NCI-H774 (cell line): ENCODE measurements at places on chromosomes 4 and X.

DNA sequence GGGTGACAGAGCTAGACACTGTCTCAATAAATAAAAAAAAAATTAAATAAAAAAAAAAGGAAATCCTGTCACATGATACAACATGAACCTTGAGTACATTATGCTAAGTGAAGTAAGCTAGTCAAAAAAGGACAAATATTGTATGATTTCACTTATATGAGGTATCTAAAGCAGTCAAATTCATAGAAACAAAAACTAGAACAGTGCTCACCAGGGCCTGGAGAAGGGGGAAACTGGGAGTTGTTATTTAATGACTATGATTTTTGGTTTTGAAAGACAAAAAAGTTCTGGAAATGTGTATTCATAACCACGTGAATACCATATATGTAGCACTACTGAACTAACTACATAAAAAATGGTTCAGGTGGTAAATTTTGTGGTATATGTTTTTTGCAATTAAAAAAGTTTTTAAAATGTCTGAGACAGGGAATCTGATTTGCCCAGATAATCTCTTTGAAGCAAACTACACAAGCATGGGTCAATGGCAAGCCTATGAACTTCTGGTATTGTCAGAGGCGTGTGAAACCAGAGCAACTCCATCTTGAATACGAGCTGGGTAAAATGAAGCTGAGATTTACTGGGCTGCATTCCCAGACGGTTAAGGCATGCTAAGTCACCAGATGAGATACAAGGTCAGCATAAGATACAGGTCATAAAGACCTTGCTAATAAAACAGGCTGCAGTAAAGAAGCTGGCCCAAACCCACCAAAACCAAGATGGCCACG lies 42.3 kb downstream of the ANAPC10 start:
- DNase-seq, result no peak

- no peak for DNase-seq
Observed at GRCh38 chr4:10584042-10584441, 100.5 kb downstream of the CLNK start.

DNA sequence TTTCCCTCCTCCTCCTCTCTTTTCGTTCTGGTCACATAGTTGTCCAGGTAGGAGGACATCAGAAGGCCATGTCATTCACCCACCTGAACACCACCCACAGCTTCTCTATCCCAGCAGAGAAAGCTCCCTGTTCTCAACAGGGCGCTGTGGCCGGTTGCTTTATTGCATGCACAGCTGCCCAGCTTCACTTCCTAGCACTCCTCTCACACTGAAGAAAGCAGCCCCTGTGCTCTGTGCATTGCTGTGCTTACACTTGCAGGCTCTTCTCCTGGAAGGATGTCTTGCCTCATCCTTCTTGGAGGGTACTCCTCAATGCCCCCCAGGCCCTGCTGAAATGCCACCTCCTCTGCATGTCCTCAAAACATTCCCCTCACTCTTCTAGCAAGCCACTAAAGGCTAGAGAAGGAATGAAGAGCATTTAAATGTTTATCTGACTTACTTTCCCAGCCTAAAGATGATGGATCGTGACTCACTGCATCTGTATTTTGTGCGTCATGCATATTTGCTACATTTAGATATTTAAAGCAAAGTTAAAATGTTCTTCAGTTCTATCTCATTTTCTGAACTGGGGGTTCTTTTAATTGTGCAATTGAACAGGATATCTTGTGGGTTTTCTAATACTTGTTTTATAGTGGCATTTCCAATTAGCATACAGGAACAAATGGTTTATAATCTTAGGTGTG lies 186.4 kb upstream of the PUDP start:
- no peak for DNase-seq

DNA sequence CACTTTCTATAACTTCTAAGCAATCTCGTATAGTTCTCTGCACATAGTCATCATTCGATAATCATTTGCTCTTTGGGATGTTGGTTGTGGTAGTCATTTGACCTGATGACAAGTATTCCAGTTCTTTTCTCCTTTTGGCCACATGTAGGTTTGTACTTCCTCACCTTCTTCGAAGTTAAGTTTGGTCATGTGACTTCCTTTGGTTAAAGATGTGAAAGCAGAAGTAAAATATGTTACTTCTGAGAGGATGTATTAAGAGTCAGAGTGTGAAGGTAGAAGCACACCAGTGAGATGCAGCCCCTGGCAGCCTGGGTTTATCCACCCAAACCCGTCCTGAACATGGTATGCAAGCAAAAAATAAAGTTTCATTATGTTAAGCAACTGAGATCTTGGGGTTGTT lies 48.9 kb upstream of the ZNF518B start:
- no peak for DNase-seq

GRCh38 chr4:19379191-19379708 lies 872.5 kb upstream of the SLIT2 start:
- DNase-seq, result no peak

DNA sequence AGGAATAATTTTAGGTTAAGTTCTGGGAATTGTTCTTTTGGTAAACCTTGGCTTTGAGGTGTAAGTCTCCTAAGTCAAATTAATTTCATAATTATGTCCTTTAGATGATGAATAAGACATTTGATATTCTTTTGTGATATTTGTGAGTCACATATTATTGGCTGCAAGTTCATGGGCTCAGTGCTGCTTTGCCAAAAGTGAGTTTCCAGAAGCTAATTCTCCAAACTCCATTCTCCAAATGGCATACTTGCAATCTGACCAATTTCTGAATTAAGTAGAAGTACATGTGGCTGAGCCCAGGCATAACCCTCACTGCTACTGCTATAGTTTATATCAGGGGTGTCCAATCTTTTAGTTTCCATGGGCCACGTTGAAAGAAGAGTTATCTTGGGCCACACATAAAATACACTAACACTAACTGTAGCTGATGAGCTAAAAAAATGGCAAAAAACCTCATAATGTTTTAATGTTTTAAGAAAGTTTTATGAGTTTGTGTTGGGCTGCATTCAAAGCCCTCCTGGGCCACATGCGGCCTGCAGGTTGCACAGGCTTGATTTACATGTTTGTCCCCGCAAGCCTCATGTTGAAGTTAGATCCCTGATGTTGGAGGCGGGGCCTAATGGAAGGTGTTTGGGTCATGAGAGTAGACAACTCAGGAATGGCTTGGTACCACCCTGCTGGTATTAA lies 196.1 kb downstream of the ZNF330 start:
- DNase-seq, result no peak

- no peak for DNase-seq
Observed at GRCh38 chr4:82467471-82467870, 37.1 kb downstream of the ENOPH1 start.

GRCh38 chrX:19852014-19853005 lies 35.1 kb downstream of the SH3KBP1 start:
- DNase-seq, result no peak

- no peak for DNase-seq
Observed at GRCh38 chr4:139859876-139860275, 194.3 kb downstream of the MGST2 start.

GRCh38 chr4:7294176-7294756 lies 101.9 kb downstream of the SORCS2 start:
- no peak for DNase-seq

DNA sequence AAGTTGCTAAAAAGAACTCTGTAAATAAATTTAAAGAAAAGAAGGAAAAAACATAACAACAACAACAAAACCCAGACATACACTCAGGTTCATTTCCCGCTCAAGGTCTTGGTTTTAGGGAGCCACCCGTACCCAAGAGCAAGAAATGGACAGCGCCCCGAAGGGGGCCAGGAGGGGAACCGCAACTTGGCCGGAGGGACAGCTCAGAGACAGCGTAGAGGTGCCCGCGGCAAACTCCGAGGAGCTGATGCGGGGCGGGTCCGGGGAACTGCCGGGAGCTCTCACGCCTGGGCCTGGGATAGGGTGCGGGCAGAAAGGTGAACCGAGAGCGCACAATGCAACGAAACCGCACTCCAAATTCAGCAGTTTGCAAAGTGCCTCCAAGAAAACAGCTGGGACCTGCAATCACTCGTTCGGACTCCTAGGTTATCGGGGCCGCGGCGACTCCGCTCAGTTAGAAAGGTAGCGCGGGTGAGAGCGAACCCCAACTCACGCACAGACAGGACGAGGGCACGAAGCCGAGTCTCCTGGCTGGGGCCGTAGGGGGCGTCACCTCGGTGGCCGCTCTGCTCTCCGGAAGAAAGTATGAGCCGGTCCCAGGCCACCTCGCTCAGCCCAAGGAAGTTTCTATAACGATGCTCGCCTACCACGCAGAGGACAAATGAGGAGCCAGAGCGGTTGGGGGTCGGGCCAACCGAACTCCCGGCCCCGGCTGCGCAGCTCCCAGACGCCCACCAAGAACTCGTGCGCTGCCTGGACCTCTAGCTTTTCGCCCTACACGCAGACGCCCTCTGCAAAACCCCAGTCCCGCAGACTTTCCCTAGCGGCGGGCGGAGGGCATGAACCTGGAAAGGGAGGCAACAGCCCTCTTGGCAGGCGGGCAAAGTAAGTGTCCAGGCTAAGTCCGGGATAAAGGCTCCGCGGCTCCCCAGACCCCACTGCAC lies 1.4 kb downstream of the NDNF start:
- DNase-seq, result no peak

- no peak for DNase-seq
Observed at GRCh38 chr4:145694929-145695328, 15.0 kb downstream of the C4orf51 start.

GRCh38 chrX:724256-724655 lies 93.7 kb downstream of the SHOX start:
- DNase-seq, result no peak

- no peak for DNase-seq
Observed at GRCh38 chr4:168812806-168813205, 197.2 kb downstream of the CBR4 start.

DNA sequence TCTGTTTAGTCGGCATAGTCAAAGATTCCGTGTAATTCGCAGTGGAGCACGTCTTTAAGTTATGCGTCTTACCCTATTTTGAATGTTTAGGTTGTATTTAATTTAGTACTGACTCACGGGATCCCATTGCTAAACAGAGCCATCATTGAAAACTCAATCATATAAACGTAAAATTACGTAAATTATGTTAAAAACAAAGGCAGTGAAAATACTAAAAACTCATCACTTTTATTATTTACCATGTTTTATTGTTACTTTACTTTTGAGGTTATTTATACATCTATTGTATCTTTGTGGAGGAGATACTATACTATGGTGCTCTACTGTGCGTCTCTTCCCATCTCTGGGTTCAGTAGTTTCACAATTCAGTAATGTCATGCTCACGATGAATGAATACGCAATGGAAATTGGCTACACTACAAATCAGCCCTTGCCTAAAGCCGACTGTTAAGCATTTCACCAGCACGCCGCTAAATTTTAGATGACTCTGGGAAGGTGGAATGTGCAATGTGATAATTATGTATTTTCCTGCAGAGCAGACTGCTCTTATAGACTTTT lies 944 bp downstream of the FUNDC2 start:
- DNase-seq, result peak; percentile 14

DNA sequence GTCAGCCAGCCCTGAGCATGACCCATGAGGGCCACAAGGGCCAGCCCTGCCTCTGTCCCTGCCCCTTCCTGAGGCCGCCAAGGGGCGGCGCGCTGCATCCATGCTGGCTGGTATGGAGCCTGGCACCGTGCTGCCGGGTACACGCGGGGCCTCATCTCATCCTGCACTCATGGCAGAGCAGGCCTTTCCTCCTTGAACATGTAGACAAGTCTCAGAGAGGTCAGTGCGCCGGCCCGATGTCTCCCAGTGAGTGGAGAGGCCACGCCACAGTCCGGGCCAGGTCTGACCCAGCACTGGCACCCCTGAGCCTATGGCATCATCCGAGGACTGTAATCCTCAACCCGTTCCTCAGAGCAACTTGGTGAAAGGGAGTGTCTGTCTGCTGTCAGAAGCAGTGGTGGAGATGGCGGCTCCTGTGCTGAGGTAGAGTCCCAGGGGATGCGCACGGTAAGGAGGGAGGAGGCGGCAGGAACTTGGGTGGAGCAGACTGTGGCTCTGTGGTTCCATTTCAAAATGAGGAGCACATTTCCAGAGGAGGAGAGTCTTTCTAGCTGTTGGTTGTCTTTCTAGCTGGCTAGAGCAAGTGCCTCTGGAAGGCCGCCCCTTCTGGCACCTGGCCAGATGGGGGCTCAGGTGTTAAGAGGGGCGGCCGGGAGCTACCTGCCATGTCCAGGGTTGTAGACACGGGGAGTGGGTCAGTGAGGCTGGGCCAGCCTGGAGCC lies 32.8 kb downstream of the TRMT44 start:
- DNase-seq, result no peak

- DNase-seq, result no peak
Observed at GRCh38 chr4:90528551-90528950, 401.4 kb downstream of the CCSER1 start.

DNA sequence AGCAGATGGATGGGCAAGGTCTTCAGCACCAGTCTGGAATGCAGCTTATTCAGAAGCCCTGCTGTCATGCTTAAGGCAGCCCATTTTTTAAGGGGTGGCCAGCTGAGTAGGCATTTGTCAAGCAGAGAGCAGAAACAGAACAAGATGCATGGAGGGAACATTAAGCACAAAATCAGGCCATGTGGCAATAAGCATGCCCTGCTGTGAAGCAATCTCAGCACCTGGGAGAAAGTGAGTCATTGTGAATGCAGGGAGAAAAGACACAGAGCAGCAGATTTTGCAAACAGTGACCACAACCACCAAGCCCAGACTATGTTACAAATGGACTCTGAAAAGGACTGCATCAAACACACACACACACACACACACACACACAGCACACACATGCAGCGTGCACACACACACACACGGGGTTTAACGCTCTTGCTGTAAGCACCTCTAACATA lies 94.1 kb upstream of the GALNT7 start:
- no peak for DNase-seq

DNA sequence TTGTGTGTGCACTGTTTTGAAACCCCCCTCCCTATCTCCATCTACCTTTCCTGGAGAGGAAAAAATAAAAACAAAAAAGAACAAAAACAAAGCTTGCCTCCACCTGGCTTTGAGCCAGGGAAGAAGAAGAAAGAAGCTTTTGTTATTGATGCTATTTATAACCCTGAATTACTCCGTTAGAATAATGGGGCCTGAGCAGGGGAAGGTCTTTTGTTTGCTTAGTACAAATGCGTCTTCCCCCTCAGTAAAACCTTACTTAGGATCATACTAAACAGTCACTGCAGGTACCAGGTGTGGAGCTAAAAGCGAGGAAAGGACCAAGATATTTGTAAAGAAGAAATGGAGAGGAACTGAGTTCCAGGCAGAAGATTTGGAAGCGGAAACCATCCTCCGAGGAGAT lies 352.1 kb downstream of the KCNIP4 start:
- no peak for DNase-seq

DNA sequence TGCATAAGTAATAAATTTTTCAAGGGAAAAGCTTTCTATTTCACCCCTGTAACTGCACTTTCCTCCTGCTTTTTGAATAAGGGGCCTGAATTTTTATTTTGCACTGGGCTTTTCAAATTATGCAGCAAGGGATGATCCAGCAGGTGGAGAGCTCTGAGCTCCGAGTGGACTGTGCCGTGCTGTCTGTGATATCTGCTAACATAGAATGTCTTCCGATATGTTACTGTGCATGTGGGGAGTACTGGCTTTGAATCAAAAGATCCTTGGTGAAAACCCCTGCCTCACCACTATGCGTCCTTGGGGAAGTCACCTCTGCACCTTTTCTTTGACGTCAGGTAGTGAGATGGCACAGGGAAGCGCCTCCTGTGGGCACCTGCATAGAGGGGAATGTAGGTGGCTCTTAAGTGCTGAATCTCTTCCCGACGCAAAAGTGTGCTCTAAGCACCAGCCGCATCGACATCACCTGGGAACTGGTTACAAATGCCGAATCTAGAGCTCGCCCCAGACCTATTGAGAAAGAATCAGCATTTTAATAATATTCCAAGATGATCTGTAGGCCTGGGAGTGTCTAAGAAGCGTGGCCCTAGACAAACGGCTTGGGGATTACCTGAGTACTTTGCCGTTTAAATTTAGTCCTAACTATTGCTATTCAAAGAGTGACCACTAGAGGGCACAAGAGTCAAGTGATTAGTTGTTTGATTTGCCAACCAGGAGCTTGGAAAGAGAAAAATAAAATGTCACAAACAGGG lies 19.2 kb upstream of the WFS1 start:
- peak; percentile 68 for DNase-seq
